ENCODE measurements at places on chromosomes 7 and 10.

- DNase-seq: no peak
Measured at GRCh38 chr7:29647020-29647654, 83.5 kb downstream of the PRR15 start.

GRCh38 chr7:153496257-153496656 lies 555.9 kb upstream of the DPP6 start:
- DNase-seq: no peak

- no peak for DNase-seq
Measured at GRCh38 chr7:79436378-79436777, 17.1 kb downstream of the MAGI2 start.

DNA sequence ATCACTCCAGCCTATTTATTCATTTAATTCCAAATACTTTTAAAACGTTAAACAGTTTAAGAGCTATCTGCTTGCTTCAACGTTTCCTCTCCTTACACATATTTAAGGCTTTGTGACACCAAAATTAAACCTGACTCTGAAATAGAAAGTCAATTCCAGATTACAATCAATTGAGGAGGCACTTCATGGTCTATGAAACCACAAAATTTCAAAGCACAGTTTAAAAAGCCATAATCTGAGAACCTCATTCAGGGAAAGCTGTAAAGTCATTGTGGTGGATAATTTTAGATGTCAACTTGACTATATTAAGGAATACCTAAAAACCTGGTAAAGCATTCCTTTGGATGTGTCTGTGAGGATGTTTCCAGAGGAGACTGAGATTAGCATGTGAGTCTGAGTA lies 6.2 kb downstream of the SNX13 start:
- no peak for DNase-seq

- no peak for DNase-seq
Measured at GRCh38 chr7:118689403-118689802, 464.9 kb downstream of the ANKRD7 start.

All from stimulated activated CD8-positive, alpha-beta memory T cell treated with anti-CD3 and anti-CD28 coated beads, Interleukin-2, amount 100 ng/mL, for 1 hour (primary cell).